ENCODE measurements at places on chromosomes 3 and 15. TPM values are rescaled to one million over a fixed set of nuclear protein-coding genes. Genes with fewer than 3 reads are reported as not detected.
A peak's percentile ranks its signal among the peaks of the same experiment; 100 is the strongest.

ATP13A3 gene
- total RNA-seq: 74.6 TPM

LAMB2 gene
- 108 TPM for total RNA-seq

SLC7A14 gene
- total RNA-seq: 0.09 TPM

LDHAL6B gene
- not detected for total RNA-seq

FOXB1 gene
- 5.9 TPM for total RNA-seq

DPPA2 gene
- total RNA-seq: 1.1 TPM

MAGI1 gene
- total RNA-seq: 47.7 TPM

IL17RD gene
- 52.1 TPM for total RNA-seq

BCL2A1 gene
- not detected for total RNA-seq

MAN2C1 gene
- 209 TPM for total RNA-seq

- no peak for DNase-seq
These were observed 59.1 kb upstream of the SLC6A1 start for GRCh38 chr3:10933470-10933804.

GRCh38 chr15:35925275-35926006, 379.5 kb upstream of the DPH6 start:
- DNase-seq: no peak

GRCh38 chr15:88814393-88814792, 11.2 kb downstream of the ACAN start:
- DNase-seq: no peak

- DNase-seq: no peak
These were observed 7.4 kb upstream of the ZNF589 start for GRCh38 chr3:48233542-48233941.

DNA sequence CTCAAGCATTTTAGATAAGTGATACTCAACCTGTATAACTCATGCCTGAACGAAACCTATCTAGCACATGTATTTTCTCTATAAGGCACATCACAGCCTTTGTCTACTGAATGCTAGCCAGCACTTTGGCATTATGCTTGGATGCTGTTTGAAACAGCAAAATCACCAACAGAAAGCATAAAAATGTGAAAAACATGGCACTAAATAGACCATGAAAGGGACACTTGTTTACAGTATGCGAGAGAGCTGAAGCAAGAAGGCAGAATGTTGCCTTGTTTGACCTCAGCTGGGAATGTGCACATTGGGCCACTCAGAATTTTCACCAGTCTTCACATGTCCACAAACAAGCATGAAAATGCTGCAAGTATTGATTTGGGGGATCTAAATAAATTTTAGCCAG, 59.5 kb downstream of the MINDY2 start:
- no peak for DNase-seq

GRCh38 chr3:61564395-61565059, 3.2 kb downstream of the PTPRG start:
- peak; percentile 85 for DNase-seq

DNA sequence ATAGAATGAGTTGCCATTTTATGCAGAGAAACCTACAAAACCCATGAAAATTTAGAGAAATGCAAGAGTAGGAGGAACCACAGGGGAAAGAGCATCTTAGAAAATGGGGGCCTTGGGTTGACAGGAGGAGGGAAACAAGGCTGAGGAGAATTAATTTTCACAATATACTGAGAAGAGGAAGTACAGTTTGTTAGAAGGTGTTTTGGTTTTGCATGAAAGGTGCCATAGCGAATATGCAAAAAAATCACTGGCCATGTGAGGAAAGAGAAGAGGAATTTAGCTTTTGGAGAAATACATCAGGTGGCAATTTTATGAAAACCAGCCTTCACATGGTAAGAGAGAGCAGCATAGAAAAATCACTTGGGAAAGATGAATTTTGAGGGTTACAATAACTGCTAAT, 413.9 kb upstream of the C2CD4B start:
- DNase-seq: no peak

DNA sequence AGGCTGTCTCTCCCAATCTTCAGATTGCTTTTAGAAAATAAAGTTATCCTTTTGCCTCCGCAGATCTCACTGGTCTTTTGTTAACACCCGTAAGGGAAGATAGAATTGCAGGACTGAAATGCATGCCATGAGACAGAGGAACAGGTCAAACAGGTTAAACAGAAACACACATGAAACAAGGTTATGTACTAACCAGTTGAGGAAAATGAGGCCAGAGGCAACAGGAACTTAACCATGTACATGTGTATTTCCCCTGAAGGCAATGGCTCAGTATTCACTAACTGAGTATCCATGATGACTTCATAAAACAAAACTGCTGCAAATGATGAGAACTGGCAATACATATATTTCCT, 169.1 kb upstream of the NSMCE3 start:
- no peak for DNase-seq

- no peak for DNase-seq
These were observed 84.8 kb downstream of the IGF1R start for GRCh38 chr15:98733098-98733497.

GRCh38 chr15:92864127-92864814, 35.9 kb upstream of the CHD2 start:
- DNase-seq: no peak

GRCh38 chr3:132504375-132504933, 87.2 kb downstream of the DNAJC13 start:
- no peak for DNase-seq

DNA sequence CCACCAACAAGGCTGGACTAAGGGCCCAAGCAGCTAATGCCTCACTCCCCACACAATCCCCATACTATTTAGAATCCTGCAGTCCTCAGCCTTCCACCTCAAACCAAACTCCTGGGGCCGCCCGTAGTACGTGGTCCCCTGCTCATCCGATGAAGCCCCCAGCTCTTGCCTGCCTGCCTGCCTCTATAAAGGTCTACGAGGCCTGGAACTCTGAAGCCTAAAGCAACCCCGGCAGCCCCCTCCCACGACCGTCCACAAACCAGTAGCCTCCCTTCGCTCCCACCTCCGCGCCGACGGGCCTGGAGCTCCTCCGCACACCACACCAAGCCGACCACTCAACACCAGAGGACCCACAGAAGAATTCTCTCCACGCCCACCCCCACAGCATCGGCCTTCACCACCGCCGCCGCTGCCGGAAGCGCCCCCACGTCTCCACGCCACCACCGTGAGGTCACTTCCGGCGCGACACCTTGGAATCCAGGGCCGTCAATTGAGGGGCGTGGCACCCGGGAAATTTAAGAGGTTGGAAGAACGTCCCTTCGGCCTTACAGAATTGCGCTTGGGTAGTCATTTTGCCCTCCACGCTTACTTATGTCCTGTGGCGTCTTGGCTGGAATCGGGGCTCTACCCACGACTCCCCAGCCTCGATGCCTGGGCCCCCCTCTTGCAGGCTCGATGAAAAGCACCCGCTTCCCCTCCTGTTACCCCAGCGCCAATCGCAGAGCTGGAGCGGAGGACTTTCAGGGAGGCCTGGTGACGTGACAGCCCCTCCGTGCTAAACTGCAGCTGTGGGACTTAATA, at the start of gene EDC3:
Gene EDC3, minus strand, starts transcription at position 428 of the 801 bp plus-strand sequence. CDS start 20,900 bp downstream, outside the sequence.
- DNase-seq: peak; percentile 74

GRCh38 chr3:126322181-126322967, 34.8 kb downstream of the KLF15 start:
- DNase-seq: no peak

- peak; percentile 44 for DNase-seq
These were observed 194.6 kb upstream of the TPM1 start for GRCh38 chr15:62847900-62848489.

GRCh38 chr15:59437142-59437816, 707 bp upstream of the FAM81A start:
- DNase-seq: no peak

GRCh38 chr3:63993653-63994079, 29.6 kb downstream of the PSMD6 start:
- DNase-seq: peak; percentile 51

DNA sequence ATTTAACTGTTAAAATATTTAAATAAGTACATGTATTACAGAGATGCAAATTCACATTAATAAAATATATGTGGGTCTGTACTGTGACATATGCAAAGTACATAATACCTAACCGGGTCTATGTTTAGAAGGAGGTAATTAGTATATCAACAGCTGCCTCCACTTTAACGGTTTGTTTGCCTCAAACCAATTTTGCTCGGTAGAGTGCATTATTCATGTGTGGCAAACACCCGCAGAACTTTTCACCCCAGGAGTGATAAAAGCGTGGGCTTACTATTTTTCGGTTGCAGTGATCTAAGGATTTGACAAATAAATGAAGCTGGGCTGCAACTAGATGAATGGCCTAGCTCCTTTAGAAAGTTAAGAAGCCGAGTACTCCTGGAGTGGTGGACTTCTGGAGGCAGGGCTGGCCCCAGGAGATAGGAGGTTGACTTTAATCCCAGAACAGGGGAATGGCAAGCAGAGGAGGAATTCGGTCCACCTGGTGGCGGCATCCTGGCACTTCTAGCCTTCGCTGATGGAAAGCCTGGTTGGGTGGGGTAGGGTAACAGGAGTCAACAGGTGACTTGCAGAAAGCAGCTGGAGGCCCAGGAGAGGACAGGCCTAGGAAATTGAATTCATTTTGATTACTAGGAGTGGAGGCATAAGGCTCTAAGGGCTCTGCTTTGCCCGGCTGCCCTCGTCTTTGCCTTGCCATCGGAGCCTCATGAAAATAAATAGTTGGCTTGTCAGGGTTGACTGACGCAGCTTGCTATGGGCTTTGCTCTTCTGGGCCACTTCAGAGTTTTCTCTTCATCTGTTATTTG, 2.4 kb downstream of the SLCO3A1 start:
- DNase-seq: no peak

DNA sequence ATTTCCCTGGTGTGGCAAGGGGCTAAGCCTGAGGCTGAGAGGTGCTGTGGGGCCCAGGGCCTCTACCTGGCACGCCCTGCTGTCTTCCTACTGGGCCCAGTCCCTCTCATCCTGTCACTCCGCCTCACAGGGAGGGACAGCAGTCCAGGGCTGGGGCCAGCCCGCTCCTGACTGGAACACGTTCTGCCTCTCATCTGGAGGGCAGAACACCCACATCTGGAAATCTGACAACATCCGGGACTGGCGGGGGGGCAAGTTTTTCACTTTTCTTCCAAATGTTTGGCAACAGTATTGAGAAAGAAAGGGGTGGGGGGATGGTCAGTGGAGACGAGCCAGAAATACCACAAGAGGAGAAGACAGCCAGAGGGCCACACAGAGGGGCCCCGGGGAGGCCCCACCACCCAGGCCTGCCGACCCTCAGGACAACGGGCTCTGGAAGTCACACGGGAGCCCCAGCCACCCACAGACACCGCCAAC, 1.8 kb upstream of the MYL3 start:
- no peak for DNase-seq

GRCh38 chr3:134028486-134029255, 1.1 kb downstream of the SLCO2A1 start:
- no peak for DNase-seq

DNA sequence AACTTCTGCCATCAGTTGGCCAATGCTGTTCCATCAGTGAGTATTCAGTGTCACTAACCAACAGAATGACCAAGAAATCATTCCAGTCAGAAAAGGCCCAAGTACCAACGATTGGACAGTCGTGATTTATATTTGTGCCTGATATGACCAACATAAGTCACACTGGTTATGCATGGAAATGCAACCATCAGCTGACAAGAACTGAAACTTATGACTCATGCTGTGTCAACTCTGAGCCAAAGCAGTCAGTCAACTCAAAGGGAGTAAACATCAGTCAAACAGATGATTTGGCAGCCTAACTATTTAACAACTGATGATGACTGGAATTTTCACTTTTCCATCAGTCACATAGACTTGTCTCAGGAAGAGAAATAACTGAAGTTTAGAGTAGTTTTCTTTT, 142.4 kb downstream of the ANXA2 start:
- no peak for DNase-seq

GRCh38 chr3:352599-352998, 156.0 kb downstream of the CHL1 start:
- no peak for DNase-seq

DNA sequence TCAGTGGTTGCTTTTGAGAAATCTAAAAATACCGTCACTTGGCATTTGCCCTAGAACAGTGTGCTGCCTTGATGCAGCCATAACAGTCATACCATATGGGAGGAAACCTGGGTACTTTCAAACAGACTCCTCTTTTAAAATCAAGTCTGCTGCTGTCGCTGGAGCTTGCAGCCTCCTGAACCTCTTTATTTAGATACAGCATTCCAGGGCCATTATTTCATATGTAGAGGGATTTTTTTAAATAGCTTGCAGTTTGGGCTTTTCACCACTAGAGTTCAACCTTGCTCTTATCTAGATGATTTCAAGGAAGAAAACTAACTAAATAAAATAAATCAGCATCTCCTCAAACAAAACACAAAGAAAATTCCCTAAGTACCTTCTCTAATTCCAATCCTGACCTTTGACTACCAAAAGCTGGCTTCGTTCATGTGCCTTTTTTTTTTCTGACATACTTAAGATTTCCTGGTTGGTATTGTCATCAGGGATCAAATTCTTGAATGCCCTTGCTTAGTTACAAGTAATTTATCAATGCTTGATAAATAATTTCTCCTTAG, 111.6 kb downstream of the KBTBD8 start:
- no peak for DNase-seq
